ENCODE measurements at places on chromosomes 3 and 15.
A peak's percentile ranks its signal among the peaks of the same experiment; 100 is the strongest.

DNA sequence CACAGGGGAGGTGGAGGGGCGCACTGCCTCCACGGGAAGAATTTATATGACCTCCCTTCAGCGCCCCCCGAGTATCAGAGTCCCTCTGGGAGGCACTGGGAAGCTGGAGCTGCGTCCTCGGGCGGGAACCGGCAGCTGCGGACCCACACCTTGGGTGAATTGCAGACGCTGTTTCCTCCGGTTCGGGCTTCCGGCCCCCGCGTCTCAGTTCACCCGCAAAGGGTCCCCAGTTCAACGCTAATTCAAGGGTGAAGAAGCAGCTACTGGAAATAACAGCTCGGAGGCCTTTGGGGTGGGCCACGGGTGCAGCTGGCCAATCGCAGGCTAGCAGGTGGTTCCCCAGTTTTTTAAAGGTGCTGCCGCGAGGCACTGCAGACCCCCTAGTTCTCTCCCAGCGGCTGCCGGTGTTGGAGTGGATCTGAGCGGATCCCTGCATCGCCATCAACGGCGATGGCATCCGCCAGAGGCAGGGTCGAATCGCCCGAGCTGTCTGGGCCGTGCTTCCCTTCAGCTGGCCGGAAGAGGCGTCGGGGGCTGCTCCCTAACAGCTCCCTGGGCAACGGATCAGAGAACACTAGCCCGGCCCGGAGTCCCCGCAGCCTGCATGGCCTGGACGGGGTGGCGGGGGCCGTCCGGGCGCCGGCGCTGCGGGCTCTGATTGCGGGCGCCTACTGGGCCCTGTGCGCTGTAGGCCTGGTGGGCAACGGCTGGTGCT, 19.4 kb upstream of the ADAMTS7 start:
- DNase-seq, result no peak

DNA sequence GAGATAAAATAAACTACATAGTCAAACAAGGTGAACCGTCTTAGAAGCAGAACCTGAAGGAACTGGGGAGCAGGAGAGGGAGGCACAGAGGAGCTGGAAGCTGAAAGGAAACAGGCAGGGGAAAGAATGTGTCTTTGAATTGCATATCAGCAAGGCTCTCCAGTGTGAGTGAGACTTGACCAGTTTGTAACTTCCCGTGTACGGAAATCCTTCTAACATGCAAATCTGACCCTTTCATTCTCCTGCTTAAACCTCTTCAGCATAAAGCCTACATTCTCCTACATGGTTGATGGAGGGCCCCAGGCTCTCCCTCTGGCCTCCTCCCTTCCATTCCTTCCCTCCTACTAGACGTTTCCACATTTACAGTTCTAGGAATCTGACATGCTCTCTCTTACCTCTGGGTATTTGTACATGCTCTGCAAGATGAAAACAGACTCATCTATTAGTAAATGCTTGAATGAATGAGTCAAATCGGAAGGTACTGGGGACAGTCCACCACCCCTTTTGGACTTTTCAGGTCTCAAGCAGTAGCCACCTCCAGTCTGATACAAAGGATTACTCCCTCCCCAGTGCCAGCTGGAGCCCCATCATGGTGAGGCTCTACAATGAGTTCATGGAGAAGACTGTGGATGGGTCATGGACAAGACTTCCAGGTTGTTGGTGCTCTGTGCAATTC, 6.1 kb upstream of the SLC25A38 start:
- DNase-seq, result no peak

DNA sequence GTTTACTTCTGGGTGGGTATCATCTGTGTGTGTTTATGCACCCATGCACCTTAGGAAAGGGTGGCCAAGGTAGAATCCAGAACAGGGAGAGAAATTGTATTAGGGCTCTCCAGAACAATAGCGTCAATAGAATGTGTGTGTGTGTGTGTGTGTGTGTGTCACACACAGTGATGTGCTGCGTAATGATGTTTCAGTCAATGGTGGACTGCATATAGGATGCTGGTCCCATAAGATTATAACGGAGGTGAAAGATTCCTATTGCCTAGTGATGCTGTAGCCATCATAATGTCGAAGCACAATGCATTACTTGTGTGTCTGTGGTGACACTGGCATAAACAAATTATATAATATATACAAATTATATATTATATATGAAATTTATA, 69.3 kb upstream of the PRR23C start:
- no peak for DNase-seq

DNA sequence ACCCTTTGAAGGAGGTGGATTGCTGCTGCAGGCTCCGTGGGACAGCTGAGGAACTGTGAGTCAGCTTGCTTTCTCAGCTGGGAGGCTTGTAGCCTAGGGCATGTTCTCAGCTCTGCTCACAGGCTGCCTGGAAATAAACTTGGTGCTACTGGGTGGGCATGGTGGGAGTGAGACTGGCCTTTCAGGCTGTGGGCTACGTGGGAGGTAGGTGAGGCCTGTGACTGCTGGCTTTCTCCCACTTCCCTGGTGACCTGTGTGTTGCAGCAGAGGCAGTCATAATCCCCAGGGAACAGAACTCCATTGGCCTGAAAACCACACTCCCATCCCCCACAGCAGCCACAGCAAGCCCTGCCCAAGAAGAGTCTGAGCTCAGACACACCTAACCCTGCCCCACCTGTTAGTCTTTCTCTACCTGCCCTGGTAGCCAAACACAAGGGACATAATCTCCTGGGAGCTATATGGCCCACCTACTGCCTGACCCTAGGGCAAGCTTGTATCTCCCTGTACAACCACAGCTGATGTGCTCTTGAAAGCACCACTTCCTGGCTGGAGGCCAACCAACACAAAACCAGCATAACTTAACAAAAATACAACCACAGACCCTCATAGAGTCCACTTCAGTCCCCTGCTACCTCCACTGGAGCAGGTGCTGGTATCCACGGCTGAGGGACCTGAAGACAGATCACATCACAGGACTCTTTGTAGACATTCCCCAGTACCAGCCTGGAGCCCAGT, 236.5 kb downstream of the SQOR start:
- DNase-seq, result no peak

DNA sequence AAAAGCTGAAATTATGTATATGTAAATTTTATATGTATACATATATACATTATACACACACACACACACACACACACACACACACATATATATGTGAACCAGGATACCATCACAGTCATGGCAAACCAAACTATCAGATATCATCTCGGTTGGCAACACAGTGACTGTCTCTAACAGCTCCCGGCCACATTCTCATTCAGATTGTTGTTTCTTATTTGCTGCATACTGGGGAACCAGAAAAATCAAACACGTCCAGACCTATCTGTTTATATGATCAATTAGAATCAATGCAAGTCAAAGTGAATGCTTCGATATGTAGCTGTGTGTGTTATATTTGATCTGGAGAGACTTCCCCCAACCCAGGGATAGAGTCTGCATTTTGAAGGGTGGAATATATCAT, 61.1 kb downstream of the TIPARP start:
- DNase-seq, result no peak

GRCh38 chr3:19446687-19447086, 298.4 kb downstream of the KCNH8 start:
- DNase-seq, result no peak

DNA sequence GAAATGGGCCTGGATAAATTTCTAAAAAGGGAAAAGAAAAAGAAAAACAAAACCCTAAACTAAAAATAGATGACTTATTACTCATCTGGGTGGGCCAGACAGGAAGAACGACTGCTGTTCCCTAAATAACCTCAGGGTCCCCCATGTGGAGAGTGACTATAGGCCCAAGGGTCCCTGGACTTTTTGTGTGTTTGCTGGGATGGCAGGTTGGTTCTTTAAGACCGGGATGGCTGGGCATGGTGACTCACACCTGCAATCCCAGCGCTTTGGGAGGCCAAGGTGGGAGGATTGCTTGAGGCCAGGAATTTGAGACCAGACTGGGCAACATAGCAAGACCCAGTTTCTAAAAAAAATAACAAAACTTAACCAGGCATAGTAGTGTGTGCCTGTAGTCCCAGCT, 43.8 kb upstream of the TRA2B start:
- no peak for DNase-seq

- no peak for DNase-seq
Observed at GRCh38 chr3:149401926-149402310, 24.5 kb upstream of the TM4SF1 start.

GRCh38 chr3:177887475-177887874, 648.8 kb upstream of the KCNMB2 start:
- DNase-seq, result no peak

- DNase-seq, result no peak
Observed at GRCh38 chr3:41222012-41222411, 22.7 kb downstream of the CTNNB1 start.

- no peak for DNase-seq
Observed at GRCh38 chr15:46278486-46279090, 643.8 kb downstream of the SQOR start.

DNA sequence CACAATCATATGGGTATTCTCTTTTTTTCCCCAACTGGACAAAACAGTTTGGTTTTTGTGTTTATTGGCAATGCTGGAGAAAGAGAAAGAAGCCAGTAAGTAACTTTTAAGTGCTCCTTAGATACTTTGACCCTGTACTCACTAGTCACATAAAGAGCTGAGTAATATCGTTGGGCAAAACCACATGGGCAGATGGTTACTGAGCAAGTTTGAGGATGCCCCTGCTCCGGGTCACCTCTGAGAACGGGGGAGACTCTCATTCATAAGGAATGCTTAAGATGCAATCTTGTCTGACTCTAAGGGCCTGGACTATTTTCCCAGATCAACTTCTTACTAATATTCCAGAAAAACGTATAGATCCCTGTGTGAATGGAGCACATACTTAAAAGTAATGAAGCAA, 106.4 kb upstream of the SLC2A2 start:
- DNase-seq, result peak; percentile 48

DNA sequence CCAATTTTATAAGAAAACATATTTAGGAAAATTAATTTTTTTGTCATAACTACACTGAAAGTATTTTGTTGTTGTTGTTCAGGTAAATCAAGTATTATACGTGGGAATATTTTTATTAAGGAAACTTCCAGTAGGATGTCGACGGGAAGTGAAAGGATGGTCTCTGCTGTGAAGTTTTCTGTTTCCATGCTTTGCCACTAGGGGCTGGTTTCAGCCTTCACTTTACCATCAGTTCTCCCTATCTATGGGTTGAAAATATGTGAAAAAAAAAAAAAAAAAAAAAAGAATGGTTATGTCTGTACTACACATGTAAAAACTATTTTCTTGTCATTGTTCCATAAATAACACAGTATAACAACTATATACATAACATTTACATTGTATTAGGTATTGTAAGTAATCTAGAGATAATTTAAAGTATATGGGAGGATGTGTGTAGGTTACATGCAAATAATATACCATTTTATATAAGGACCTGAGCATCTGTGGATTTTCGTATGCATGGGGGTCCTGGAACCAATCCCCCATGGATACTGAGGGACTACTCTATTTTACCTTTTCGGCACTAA, 136.7 kb downstream of the SMAD6 start:
- DNase-seq, result no peak
